ENCODE measurements at places on chromosomes 3 and 15.

DNA sequence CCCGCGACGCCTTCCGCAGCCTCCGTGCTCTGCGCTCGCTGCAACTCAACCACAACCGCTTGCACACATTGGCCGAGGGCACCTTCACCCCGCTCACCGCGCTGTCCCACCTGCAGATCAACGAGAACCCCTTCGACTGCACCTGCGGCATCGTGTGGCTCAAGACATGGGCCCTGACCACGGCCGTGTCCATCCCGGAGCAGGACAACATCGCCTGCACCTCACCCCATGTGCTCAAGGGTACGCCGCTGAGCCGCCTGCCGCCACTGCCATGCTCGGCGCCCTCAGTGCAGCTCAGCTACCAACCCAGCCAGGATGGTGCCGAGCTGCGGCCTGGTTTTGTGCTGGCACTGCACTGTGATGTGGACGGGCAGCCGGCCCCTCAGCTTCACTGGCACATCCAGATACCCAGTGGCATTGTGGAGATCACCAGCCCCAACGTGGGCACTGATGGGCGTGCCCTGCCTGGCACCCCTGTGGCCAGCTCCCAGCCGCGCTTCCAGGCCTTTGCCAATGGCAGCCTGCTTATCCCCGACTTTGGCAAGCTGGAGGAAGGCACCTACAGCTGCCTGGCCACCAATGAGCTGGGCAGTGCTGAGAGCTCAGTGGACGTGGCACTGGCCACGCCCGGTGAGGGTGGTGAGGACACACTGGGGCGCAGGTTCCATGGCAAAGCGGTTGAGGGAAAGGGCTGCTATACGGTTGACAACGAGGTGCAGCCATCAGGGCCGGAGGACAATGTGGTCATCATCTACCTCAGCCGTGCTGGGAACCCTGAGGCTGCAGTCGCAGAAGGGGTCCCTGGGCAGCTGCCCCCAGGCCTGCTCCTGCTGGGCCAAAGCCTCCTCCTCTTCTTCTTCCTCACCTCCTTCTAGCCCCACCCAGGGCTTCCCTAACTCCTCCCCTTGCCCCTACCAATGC lies 2.0 kb downstream of the ISLR start:
- DNase-seq, result no peak

GRCh38 chr3:177652556-177653291 lies 455.4 kb upstream of the TBL1XR1 start:
- no peak for DNase-seq

- no peak for DNase-seq
Observed at GRCh38 chr3:154285221-154285620, 39.1 kb downstream of the DHX36 start.

- DNase-seq, result no peak
Observed at GRCh38 chr15:93866948-93867347, 364.4 kb upstream of the MCTP2 start.

GRCh38 chr3:136473716-136474326 lies 223.7 kb downstream of the PCCB start:
- no peak for DNase-seq

GRCh38 chr3:148615382-148615781 lies 82.3 kb upstream of the AGTR1 start:
- no peak for DNase-seq

DNA sequence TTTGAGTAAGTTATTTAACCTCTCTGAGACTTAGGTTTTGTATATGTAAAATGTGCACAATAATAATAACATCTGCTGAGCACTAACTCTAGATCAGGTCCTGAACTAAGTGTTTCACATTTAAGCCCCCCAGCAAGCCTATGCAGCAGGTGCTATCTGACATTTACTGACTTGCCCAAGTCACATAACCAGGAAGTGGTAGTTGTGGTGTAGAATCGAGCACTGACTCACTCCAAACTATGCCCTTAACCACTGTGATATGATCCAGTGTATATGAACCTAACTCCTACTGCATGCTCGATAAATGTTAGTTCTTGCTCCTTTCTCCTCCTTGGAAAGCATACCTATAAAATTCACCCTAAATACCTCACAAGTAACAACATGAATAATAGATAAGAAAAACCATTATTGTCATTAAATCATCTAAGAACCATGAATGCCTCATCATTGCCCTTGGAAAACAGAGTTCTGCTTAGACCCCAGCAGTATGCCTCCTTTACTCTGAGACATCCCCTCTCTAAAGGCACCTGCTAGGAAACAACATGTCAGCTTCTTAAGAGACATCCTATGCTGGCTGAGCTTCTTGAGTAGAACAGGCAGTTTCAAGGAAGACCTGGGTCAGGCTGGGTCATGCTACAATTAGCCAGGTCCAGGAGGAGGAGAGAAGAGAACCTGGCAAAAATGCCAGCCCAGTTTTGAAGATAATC lies 3.0 kb upstream of the SHC4 start:
- DNase-seq, result no peak

DNA sequence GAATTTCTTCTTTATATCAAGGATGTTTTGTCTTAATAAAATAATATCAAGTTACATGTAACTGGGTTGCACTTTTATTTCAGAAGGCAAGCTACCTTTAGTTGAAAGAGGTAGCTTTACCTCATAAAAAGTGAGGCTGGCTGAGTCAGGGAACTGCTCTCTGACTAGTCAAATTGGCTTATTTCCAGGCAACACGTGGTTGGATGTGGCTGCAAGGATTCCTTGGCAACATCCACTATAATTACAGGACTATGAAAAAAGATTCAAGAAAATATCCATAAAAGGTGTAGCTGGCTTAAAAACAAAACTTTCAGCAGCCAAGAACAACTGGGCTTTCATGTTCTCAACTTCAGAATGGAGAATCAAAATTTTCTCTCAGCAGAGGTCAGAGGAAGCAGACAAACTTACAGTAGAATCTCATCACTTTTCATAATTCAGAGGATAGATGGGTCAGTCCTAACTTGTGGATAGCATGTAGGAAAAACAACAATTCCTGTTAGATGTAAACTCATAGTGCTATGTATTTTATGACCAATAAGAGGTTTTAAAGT lies 779.1 kb downstream of the MECOM start:
- no peak for DNase-seq

- no peak for DNase-seq
Observed at GRCh38 chr15:83873966-83874365, 220.0 kb downstream of the ADAMTSL3 start.

GRCh38 chr3:54274607-54275006 lies 152.3 kb downstream of the CACNA2D3 start:
- DNase-seq, result no peak

DNA sequence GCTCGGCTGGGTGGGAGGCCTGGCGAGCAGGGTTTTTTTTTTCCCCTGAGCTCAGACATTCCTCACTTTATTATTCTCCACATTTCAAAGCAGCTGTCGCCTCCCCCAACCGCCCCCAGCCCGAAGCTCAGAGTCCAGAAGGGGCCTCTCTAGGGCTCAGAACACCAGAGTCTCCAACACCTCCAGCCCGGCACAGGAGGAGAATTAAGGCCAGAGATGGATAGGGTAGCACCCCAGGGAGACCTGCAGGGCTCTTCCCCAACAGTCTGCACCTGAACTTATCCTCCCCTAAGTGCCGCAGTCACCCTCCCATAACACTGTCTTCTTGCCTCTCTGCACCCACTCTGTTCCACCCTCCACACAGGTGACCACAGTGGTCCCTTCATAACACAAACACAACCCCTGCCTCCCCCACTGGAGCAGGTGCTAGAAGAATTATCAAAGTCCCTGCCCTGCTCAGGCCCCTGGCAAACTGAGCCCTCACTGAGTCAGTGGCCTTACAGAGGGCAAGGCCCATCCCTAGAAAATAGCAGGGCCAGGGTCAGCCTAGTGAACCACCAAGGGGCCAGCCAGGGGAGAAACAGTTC lies 14.1 kb downstream of the MYL3 start:
- DNase-seq, result no peak

DNA sequence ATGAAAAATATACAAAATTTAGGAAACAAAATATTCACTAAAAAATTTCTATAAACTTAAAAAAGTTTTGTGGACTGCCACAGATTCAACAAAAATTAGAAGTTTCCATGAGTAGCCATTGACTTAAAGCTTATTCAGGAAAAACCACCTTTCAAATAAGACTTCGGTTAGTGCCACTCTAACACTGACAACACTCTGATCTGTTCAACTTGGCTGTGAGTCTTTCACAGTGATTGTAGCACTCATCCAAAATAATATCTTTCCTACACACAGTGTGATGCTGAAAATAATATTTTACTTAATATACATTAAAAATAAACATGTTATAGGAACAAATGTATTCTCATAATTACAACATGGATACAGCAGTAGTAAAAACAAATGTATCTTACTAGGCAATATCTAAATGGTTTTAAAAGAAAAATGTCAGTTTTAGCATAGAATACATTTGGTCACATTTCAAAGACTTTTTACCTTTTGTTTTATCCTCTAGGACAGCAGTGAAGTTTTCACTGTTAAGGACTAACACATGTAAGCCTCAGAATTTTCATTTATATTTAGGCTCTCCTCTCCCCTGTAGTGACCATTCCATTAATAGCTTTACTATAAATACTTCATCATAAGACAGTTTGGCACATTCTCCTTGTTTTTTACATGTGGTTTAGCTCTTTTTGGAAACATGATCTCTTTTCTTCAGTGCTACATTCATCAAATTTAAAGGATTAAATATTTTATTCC lies at the start of gene ASB14:
ASB14 (minus strand) TSS at position 527 of the 738 bp plus-strand sequence. CDS start 652 bp downstream, outside the sequence.
- no peak for DNase-seq

DNA sequence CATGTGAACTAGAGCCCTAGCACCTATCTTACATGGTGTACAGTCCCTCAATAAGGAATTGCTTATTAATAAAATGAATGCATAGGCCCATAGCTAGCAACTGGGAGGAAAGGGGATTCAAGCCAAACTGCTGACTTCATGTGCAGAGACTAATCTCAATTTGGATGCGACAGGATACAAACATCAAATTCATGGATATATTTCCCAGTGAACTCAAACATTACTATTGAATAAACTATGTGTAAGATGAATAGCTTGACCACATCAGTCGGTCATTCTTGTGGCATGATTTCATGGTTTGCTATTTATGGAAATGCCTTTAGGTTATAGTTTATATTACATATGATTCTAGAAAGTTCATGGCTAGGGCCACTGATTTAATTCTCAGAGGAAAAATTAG lies 268.6 kb upstream of the SLITRK3 start:
- DNase-seq, result no peak

DNA sequence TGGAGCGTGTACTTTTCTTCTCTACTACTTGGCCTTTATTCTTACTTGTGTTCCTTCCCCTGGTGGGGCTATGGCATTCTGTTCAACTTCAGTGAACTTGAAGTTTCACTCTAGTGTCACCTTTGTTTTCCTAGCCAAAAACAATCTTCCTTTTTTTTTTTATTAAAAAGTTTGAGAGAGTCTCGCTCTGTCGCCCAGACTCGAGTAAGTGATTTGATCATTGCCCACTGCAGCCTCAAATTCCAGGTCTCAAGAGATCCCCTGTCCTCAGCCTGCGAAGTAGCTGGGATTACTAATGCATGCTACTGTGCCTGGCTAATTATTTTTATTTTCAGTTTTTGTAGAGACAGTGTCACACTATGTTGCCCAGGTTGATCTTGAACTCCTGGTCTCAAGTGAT lies 124.8 kb downstream of the SST start:
- DNase-seq, result no peak

- no peak for DNase-seq
Observed at GRCh38 chr3:152071924-152072323, 196.8 kb upstream of the MBNL1 start.

- DNase-seq, result no peak
Observed at GRCh38 chr3:173703771-173704170, 306.2 kb downstream of the NLGN1 start.

DNA sequence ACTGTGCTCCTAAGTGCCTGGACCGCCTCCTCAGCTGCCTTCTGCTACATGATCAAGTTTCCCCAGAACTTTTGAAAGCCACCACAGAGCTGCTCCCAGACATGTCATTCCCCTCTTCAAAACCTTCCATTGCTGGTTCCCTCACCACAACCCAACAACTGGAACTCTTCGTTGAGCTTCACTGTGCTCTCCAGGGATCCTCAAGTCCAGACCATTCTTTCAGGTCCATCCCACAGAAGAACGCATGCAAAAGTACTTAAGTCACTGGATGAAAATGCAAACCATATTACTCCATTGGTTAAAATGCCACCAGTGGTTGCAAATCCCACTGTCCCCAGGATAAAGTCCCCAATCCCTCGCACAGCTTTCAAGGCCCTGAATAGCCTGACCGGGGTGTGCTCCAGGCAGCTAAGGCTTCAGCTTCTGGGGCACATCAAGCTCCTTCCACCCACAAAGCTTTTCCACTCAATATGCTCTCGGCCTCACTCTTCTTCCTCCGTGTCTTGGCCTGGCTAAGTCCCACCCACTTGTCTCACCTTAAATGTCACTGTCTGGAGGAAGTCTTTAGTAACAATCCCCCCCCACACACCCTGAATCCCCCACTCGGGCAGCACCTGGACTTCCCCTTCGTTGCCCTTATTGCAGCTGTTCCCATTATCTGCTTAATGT lies 84.8 kb downstream of the XXYLT1 start:
- DNase-seq, result no peak

GRCh38 chr3:33687406-33688010 lies 30.5 kb downstream of the CLASP2 start:
- no peak for DNase-seq

DNA sequence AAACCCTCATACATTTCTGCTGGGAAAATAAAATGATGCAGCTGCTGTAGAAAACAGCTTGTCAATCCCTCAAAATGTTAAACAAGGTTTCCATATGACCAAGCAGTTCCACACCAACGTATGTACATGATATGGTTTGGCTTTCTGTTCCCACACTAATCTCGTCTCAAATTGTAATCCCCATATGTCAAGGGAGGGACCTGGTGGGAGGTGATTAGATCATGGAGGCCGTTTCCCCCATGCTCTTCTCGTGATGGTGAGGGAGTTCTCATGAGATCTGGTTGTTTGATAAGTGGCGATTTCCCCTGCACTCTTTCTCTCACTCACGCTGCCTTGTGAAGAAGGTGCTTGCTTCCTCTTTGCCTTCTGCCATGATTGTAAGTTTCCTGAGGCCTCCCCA lies 100.6 kb upstream of the SLC24A5 start:
- DNase-seq, result no peak

- no peak for DNase-seq
Observed at GRCh38 chr3:117722856-117723255, 1013.3 kb downstream of the TUSC7 start.

DNA sequence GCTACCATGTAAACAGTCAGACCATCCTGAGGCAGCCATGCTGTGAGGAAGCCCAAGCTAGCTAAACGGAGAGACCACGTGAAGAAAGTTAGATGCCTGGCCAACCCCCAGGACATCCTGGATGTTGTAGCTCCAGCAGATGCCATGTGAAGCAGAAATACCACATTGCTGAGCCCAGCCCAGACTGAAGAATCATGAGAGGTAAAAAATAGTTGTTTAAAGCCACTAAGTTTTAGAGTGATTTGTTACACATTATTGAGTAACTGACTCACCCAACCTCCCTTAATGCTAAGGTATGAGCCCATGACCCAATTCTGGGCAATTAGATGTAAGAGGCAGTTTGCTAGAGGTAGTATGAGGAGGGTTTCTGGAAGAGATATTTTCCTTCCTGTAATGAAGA lies 200.5 kb downstream of the THRB start:
- no peak for DNase-seq

- DNase-seq, result no peak
Observed at GRCh38 chr15:80800067-80800466, 20.9 kb downstream of the CEMIP start.
